ENCODE measurements at places on chromosomes 16 and 17.

- no peak for DNase-seq
Observed at GRCh38 chr16:56125922-56126321, 65.4 kb upstream of the GNAO1 start.

GRCh38 chr17:78345791-78346494, 13.9 kb downstream of the SOCS3 start:
- no peak for DNase-seq

- DNase-seq: no peak
Observed at GRCh38 chr17:27586203-27586721, 44.7 kb upstream of the LGALS9 start.

- DNase-seq: no peak
Observed at GRCh38 chr16:30457256-30457655, 11.6 kb upstream of the SEPHS2 start.

DNA sequence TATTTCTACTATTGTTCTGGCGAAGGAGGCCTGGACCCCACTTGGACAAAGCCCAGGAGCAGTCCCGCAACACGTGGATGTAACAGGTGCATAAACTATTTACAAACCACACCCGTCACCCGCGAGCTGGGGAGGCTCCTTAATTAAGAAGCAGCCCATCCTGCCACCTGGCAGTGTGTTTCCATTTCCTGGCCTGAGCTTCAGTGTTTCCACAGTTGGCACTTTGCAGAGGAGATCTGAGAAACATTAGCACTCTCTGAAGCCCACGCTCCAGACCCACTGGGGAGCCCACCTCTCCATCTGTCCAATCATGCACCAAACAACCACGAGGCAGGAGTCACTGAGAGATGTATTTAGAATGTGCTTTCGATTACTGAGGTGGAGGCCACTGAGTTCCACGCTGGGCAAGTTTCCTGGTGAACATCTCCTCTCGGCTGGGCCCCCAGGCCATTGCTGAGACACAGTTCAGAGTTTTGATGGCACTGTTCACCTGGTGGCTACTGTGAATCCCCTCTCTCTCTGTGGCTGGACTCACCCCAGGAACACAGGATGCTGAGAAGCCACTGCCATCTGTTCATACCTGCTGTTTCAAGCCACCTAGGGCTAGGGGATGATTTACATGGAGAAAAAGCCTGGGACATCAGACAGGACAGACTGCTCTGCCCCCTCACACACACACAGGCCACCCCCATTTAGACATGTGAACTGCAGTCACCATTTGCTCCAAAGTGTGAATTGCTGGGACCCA, 129.1 kb downstream of the AIPL1 start:
- DNase-seq: no peak
